Adrenal gland (tissue), 19 donors: ENCODE measurements at places on chromosomes 4 and X. TPM values are rescaled to one million over a fixed set of nuclear protein-coding genes. Genes with fewer than 3 reads are reported as not detected.

- DNase-seq: no peak
These were observed 87.7 kb upstream of the EFHC2 start for GRCh38 chrX:44431194-44431593.

DNA sequence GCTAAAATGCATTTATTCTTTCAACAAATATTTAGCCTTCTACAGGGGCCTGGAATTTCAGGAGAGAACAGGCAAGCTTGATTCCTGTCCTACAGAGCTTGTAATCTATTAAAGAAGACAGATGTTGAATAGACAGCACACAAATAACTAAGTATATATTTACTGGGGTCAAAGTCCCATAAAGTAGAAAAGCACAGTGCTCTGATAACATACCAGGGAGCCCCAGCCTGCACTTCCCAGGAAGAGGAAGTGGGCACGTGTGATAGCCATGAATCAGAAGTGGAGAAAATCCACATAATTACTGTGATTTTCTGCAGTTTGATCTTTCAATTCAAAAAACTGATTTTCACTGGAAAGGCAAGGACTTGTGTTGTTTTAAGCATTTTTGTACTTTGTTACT is 129.1 kb downstream of the EGF start:
- no peak for DNase-seq

GLRA3 gene
- 0.06 TPM for total RNA-seq

GAB1 gene
- total RNA-seq: 21.4 TPM

- DNase-seq: no peak
These were observed 131.0 kb downstream of the ATXN3L start for GRCh38 chrX:13188731-13189309.

- no peak for DNase-seq
These were observed 150.9 kb downstream of the SHOX start for GRCh38 chrX:781224-782204.

GRCh38 chrX:131397891-131398290 is 108.8 kb upstream of the IGSF1 start:
- DNase-seq: no peak

CNKSR2 gene
- total RNA-seq: 2.2 TPM

- DNase-seq: no peak
These were observed 598.7 kb downstream of the EPHA5 start for GRCh38 chr4:65071564-65071963.
